ENCODE measurements at places on chromosomes 2 and 18.

DNA sequence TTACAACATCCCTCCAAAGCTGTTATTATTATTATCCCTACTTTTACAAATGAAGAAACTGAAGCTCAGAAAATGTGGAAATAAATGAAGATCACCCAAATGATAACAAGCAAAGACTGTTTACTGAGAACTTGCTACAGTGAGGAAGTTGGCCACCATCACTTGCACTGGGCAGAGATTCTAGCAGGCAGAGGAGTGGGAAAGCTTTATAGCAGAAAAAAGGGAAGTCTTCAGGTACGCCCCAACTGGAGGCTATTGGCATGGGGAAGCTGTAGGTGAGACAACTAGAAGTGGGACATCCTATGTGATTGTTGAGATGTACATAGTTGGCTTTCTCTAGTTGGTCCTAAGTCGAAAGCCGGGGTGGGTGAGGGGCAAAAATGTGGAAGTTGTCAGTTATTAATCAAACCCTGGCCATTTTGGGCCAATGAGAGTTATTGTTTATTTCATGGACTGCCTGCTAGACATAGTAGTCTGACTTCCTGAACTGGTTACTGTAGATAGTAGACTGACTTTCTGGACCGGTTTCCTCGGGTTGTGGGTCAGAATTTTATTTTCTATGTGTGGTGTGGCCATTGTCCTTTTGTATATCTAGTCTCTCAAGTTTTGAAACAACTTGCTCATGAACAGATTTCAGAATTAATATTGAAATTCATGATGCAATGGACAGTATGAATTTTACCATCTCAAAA lies 40.2 kb upstream of the STAT4 start:
- no peak for DNase-seq

DNA sequence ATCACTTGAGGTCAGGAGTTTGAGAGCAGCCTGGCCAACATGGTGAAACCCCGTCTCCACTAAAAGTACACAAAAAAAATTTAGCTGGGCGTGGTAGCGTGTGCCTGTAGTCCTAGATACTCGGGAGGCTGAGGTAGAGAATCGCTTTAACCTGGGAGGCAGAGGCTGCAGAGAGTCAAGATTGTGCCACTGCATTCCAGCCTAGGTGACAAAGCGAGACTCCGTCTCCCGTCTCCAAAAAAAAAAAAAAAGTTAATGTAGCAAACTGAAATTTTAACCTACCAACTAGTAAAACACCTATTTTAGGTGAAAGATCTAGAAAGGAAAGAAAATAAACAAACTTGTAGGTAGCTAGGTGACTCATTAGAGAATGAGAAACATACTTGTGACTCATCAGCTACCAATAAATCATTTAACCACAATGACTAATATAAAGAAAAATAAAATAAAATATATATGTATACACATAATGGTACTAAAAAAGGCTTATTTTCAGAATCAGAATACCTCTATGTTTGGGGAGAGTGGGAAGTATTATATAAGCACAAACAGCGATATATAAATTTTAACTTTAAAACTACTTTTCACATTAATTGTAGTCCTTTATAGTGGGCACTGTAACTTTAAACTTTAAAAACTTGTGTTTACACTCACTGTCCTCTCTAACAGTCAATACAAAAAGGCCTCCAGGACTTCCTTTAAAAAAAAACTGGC lies 36.6 kb downstream of the DARS1 start:
- peak; percentile 24 for DNase-seq

- DNase-seq, result no peak
These were observed 49.5 kb downstream of the TFCP2L1 start for GRCh38 chr2:121235542-121235941.

DNA sequence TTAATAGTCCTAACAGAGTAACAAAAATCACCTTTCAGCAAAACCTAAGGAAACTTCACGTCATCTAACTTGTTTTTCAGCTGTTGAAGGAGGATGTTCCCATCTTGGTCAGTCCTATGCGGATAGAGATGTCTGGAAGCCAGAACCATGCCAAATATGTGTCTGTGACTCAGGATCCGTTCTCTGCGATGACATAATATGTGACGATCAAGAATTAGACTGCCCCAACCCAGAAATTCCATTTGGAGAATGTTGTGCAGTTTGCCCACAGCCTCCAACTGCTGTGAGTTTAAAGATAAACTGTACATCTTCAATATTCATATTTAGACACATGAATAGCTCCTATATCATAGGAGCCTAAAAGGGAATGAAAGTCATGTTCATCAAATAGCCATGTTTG lies 10.5 kb downstream of the COL3A1 start:
- DNase-seq, result no peak

DNA sequence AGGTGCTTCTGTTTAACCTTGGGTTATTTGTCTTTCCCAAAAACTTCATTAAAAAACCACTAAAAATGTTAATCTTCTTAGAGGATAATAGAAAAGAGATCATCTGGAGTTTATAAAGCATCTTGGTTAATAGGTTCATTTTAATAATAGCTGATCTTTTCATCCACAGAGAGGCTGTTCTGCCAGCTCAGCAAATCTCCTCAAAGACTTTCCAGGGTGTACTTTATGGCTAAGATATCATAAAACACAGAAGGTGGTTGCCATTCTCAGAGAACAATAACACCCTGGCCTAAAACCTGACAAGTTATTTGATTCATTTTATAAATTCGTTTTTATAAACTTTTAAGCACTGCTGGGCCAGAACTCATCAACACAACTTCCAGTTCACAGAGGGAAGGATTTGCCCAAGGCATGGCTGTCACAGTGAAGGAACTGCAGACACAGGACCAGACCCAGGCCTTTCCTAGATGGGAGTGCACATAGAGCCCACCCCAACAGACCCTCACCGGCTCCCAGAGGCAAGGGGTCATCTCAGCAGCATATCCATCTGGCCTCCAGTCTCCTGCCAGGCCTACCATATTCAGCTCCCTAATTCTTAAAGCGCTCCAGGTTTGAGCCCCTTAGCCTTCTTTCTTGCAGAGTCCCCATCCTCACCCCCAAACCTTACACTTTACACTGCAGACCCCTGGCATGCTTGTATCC lies 203.4 kb upstream of the RAB6C start:
- DNase-seq, result no peak

GRCh38 chr18:12497296-12497695 lies 89.6 kb downstream of the PRELID3A start:
- DNase-seq, result no peak

DNA sequence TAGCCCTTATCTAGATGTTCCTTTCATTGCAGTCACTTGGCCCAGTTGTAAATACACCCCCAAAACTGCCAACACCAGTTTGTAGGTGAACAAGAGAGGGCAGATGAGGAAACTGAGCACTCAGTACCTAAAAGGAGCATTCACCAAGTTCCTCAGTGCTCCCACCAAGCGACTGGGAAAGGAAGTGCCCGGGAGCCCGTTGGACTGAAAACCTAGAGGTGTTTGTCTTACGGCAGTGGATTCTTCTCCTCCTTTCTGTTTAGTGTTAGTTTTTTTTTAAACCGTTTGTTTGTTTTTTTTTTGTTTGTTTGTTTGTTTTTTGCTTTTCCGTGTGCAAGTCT lies 43.3 kb downstream of the SOX11 start:
- no peak for DNase-seq

DNA sequence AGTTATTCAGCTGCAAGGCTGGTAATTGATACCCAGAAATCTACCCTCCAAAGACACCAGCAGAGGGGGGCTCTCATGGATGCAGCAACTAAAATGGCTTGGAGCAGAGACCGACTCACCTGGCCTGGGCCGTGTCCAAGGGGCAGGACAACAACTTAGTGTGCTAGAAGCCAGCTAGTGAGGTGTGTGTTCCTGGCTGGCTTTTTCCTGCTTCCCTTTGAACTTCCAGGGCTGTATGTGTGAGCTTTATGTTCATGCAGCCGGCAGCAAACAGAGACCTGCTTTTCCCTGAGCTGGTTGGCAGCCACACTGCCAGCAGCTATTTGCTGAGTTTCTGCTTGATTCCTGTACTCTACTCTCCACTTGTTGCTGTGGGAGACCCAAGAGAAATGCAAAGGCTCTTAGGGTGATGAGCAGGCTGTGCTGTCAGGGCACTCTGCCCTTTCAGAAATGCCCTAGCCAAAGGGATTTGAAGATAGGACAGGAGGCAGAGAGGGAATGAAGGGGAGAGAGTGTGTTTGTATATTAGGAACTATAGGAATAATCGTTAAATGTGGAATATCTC lies 23.7 kb upstream of the GRP start:
- DNase-seq, result no peak

DNA sequence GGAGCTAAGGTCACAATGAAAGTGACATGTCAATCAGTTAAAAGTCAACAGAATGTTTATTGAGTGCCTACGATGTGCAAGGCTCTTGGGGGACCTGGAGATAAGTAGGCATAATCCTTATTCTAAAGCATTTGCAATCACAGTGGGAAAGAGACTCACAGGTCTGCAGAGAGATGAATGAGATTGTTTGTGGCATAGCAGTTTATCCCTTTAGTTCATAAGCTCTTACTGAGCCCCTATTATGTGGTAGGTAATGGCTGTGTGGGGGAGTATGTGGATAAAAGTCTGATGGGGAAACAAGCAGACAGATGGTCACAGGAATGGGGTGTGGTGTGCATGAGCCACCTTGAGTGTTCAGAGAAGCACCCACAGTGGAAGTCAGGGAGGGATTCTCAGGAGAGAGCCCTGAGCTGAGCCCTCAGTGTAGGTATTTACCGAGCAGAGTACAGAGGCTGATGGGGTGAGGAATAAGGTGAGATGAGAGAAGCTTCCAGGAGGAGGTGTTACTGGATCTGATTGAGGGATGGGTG lies 48.1 kb downstream of the EMILIN2 start:
- no peak for DNase-seq

DNA sequence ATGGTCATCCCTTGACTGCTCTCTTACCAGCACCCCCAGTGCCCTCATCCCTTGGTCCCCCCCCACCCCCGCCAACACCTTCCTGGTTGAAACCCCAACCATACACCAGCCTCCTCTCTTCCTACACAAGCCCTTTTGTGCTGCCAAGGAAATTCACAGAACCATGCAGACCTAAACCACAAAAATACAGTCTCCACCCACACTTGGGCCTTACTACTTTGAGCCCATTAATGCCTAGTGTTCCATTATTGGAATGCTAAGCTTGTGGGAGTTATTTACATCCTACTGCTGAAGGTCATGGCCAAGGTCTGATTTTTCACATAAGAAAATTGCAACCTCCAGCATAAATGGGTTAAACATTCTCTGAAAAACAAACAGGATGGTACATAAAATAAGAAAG lies 4.1 kb upstream of the CRACDL start:
- DNase-seq, result no peak

DNA sequence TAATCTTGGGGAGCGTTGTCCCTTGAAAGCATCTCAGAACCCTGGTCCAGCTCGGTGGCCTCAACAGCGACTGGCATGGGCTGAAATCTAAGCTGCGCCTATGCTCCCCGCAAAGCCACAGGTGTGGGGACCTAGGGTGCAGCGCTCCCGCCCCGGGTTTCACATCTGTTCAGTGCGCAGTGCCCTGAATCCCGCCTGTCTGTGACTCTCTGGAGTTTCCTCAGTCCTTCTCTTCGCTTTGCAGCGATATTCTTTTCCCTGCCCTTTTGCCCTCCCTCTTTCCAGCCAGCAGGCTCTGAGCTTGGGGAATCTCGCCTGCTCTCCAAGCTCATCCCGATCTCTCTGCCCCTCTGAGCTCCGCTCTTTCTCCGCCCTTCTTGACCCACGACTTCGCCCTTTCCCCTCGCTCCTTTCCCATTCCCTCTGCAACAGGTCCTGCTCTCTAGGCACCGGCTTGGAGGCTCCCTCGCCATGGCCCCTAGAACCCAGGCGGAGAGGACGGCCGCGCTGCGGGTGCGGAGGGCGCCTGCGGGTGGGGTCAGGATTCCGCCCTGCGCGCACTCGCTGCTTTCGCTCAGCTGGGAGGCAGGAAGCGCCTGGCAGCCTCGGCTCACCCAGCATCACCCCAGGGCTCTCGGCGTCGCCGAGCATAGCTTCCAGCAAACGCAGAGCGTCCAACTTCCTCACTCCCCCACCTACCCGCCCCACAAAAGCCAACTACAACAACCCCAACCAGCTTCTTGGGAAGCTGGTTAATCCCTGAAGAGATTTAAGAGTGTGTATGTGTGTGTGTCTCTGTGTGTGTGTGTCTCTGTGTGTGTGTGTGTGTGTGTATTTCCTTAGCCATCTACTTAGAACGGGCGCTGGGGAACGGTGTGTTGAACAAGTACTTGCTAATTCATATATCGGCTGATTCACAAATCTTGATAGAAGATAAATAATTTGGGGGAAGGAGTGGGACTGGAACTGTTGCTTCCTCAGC lies 1.1 kb downstream of the GRP start:
- DNase-seq, result no peak

DNA sequence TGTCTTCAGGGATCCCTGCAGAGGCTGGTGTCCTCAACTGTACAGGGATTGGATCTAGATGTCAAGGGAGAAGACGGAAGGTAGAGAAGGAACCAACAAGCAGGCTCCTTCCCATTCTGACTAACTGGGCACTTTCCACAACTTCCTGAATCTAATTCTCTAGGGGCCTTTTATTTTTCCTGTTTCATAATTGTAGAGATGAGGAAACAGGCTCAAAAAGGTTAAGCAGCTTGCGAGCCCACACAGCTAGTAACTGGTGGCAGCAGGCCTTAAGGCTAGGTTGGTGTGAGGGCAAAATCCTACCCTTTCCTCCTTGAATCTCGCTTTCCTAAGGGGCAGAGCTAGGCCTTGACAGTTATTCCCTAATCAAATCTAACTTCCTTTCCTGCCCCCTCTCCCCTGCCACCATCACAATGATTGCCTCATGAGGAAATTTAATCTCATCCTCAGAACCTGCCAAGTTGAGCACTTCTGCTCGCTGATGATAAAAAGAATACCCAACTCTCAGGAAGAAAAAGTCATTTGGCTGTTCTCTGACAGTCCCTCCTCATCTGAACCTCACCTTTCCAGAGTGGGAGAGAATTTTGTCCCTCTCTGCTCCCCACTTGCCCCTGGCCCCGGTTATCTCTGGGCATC lies 35.7 kb upstream of the POLE4 start:
- no peak for DNase-seq

- DNase-seq, result no peak
These were observed 41.1 kb downstream of the ARL6IP6 start for GRCh38 chr2:152759290-152760072.

DNA sequence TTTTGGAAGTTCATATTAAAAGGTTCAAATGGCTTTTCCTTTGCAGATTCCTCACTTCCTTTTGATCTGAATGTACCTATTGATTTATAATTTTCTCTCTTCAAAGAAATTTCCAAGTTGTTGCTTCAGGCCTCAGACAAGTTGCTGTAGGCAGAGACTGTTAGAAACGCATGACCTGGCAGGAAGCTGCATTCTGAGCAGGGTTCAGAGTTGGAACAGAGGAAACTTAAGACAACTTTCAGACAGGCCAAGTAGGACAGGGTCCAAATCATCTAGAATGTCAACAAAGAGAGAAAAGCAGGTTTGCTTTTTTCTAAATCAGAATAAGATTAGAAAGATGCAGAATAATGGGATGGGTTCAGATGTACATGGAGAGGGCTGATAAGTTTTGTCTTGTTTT lies 416.3 kb downstream of the LRP1B start:
- DNase-seq, result no peak

DNA sequence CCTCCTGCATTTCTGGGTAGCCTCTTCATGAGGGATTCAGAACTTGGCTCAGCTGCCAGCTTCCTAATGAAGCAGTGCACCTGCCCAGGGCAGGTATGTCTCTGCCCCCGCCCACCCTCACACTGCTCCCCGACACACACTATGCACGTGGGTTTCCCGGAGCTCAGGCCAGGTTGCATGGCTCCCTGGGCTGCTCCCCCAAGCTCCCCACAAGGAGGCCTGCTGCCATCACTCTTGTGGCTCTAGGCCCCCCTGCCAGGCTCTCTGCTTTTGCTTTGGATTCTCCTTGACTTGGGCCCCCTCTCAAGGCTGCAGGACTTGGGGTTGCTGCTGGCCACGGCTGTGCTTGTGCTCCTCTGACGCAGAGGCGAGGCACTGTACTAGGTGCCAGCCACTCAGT lies 43.6 kb downstream of the ADD2 start:
- no peak for DNase-seq

Data from T-helper 2 cell treated with Interferon-gamma antibody and Interleukin-4, amounts not matched to agents 5 μg/mL and 100 μg/mL, for 36 hours (primary cell).